Naive B cell (primary cell): ENCODE measurements at places on chromosomes 5 and 9.

GRCh38 chr5:9776525-9776924 lies 146.4 kb upstream of the TAS2R1 start:
- DNase-seq, result no peak
- H3K4me1 ChIP-seq, result no peaks in the 10 kb centered on the region
- H3K36me3 ChIP-seq, result peaks cover 5% of the 10 kb centered on the region
- no peak overlapping the region for H3K4me3 ChIP-seq
- no peaks in the 10 kb centered on the region for H3K27me3 ChIP-seq

- no peak overlapping the region for H3K4me3 ChIP-seq
- DNase-seq, result no peak
- no peak overlapping the region for H3K27ac ChIP-seq
These were observed 3.2 kb upstream of the SLIT3 start for GRCh38 chr5:169304175-169304574.

GRCh38 chr9:128094950-128095544 lies 27.0 kb downstream of the SLC25A25 start:
- peaks cover 31% of the 10 kb centered on the region for H3K4me1 ChIP-seq
- no peaks in the 10 kb centered on the region for H3K27me3 ChIP-seq
- H3K36me3 ChIP-seq, result no peaks in the 10 kb centered on the region
- H3K4me3 ChIP-seq, result no peak overlapping the region

GRCh38 chr9:85014292-85014691 lies 344.8 kb downstream of the NTRK2 start:
- DNase-seq, result no peak
- no peak overlapping the region for H3K4me3 ChIP-seq
- H3K27ac ChIP-seq, result no peak overlapping the region
- H3K36me3 ChIP-seq, result no peaks in the 10 kb centered on the region
- H3K4me1 ChIP-seq, result no peaks in the 10 kb centered on the region
- H3K27me3 ChIP-seq, result no peaks in the 10 kb centered on the region

- no peak overlapping the region for H3K27ac ChIP-seq
- H3K4me1 ChIP-seq, result peaks cover 14% of the 10 kb centered on the region
- no peak overlapping the region for H3K4me3 ChIP-seq
These were observed 191.2 kb downstream of the GNA14 start for GRCh38 chr9:77456829-77457437.

GRCh38 chr5:92332039-92332438 lies 948.9 kb upstream of the ARRDC3 start:
- no peak overlapping the region for H3K27ac ChIP-seq
- DNase-seq, result no peak

DNA sequence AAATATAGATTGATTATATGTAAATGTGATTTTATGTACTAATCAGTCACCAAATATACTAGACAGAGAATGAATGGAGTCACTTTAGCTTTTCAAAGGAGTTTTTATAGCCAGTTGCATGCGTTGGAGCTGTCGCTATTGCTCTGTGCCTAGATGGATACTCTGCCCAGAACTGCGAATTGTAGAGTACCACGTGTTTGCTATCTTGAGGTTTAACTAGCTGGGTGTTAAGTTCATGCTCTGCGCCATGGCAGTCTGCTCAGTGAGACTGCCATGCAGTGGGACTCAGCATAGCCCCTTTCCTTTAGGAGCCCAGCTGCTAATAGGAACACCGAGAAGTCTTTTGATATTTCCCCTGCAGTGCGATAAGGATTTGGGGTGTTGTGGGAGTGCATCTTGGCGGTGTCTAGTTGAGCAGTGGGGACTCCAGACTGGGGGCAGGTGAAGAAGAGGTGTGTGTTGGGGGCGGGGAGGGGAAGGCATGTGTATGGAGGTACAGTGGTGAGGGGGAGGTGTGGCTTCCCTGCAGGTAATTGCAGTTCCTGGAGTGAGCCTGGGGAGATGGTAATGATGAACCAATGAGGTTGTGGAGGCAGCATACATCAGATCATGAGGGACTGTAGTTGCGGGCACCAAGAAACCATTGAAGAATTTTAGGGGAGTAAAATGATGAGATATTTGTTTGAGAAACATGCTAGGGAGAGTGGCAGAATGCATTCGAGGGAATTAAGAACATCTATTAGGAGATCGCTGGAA lies 118.9 kb downstream of the TRIO start:
- no peak for DNase-seq
- no peaks in the 10 kb centered on the region for H3K27me3 ChIP-seq
- H3K4me3 ChIP-seq, result no peak overlapping the region
- peaks cover 69% of the 10 kb centered on the region for H3K4me1 ChIP-seq
- H3K36me3 ChIP-seq, result no peaks in the 10 kb centered on the region

- no peak overlapping the region for H3K27ac ChIP-seq
- no peaks in the 10 kb centered on the region for H3K4me1 ChIP-seq
- peaks cover 4% of the 10 kb centered on the region for H3K27me3 ChIP-seq
- no peak for DNase-seq
These were observed 28.0 kb upstream of the TXN start for GRCh38 chr9:110284211-110284844.

DNA sequence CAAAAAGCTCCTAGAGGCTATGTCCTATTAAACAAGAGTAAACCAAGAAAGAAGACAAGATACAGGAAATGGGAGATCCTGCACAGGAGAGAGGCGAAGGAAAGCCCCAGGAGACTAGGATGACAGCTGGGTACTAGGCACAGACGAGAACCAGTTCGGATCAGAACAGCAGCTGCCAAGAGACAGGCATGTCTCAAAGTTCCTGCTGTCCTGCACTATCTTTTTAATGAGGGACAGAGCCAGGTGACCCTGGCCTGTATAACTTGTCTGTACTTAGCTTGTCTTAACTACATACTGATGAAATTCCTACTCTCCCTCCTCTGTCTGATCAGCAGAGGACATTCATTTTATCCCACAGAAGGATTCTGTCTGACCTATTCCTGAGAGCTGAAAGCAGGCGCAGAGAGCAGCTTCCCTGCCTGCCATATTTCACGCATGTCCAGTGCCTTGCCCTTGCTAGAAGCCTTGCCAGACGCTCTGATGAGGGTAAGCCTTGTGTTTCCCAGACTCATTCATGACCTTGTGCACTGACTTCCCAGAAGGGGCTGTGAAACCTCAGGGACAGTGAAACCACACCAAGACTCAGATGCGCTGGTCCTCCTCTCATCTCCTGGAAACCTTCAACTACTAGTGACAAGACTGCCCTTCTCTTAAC lies 24.7 kb downstream of the TSC1 start:
- no peaks in the 10 kb centered on the region for H3K27me3 ChIP-seq
- H3K4me1 ChIP-seq, result no peaks in the 10 kb centered on the region
- DNase-seq, result no peak
- H3K36me3 ChIP-seq, result peaks cover 65% of the 10 kb centered on the region

DNA sequence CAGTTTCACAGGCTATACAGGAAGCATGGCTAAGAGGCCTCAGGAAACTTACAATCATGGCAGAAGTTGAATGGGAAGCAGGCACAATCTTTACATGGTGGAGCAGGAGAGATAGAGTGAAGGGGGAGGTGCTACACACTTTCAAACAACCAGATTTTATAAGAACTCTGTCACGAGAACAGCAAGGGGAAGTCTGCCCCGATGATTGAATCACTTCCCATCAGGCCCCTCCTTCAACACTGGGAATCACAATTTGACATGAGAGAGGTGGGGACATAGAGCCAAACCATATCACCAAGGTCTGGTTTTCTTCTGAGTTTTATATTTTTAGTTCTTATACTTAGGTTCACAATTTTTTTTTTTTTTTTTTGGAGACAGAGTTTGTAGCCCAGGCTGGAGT lies 16.1 kb downstream of the ZCCHC9 start:
- H3K4me3 ChIP-seq, result no peak overlapping the region
- H3K27me3 ChIP-seq, result no peaks in the 10 kb centered on the region
- H3K27ac ChIP-seq, result no peak overlapping the region
- no peaks in the 10 kb centered on the region for H3K4me1 ChIP-seq
- H3K36me3 ChIP-seq, result peaks cover 14% of the 10 kb centered on the region
- no peak for DNase-seq

DNA sequence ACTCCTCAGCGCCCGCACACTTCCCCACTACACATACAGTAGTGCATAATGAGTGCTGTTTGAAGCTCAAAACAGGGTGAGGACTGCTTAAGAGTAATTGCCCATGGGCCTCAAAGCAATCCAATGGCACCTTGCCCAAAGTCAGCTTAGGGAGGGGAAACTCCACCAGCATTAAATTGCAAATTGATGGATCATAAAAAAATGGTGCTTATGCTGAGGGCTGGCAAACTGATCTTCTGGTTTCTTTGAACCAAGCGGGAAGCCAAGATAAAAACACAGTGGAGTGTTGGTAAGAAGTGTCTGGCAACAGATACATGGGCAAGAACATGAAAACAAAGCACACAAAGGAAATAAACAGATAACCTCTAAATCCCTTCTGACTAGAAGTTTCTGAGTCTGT lies 28.0 kb downstream of the TLE1 start:
- no peak for DNase-seq
- H3K36me3 ChIP-seq, result peaks cover 18% of the 10 kb centered on the region
- peaks cover 70% of the 10 kb centered on the region for H3K4me1 ChIP-seq

GRCh38 chr9:123642291-123643278 lies 286.6 kb downstream of the CRB2 start:
- H3K27ac ChIP-seq, result no peak overlapping the region
- peaks cover 12% of the 10 kb centered on the region for H3K4me1 ChIP-seq
- H3K4me3 ChIP-seq, result no peak overlapping the region
- H3K27me3 ChIP-seq, result no peaks in the 10 kb centered on the region
- DNase-seq, result no peak

DNA sequence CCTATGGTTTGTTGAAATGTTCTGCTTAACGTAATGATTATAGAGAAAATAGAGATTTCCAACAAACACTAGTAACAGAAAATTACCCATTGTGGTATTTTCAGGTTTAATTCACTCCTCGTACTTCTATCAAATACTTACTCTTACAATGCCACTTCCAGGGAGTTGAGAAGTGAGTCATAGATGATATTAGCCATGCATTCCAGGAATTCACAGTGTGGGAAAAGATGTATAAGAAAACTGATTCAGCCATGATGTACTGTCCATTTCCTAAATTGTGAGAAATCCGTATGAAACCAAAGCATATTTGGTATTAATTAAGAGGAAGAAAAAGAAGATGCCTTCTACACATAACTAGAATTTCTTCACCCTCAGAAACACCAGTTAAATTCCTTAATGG lies 1854.6 kb upstream of the WWC1 start:
- no peak overlapping the region for H3K4me3 ChIP-seq
- no peaks in the 10 kb centered on the region for H3K36me3 ChIP-seq
- H3K27me3 ChIP-seq, result no peaks in the 10 kb centered on the region
- H3K27ac ChIP-seq, result no peak overlapping the region

DNA sequence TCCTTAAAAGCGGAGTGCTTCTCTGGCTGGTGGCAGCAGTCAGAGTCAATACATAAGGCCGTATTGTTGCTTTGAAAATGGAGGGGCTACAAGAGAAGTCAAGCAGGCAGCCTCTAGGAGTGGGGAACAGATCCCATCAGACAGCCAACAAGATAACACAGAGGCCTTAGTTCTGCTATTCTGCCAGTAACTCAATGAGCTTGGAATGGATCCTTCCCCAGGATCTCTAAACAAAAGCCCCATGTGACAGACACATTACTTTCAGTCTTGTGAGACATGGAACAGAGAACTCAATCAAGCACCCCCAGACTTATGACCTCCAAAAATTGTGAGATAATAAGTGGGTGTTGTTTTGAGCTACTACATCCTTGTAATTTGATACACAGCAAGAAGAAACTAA lies 158.6 kb downstream of the RFX3 start:
- no peak for DNase-seq
- H3K4me3 ChIP-seq, result no peak overlapping the region
- peaks cover 13% of the 10 kb centered on the region for H3K4me1 ChIP-seq
- H3K27me3 ChIP-seq, result no peaks in the 10 kb centered on the region

DNA sequence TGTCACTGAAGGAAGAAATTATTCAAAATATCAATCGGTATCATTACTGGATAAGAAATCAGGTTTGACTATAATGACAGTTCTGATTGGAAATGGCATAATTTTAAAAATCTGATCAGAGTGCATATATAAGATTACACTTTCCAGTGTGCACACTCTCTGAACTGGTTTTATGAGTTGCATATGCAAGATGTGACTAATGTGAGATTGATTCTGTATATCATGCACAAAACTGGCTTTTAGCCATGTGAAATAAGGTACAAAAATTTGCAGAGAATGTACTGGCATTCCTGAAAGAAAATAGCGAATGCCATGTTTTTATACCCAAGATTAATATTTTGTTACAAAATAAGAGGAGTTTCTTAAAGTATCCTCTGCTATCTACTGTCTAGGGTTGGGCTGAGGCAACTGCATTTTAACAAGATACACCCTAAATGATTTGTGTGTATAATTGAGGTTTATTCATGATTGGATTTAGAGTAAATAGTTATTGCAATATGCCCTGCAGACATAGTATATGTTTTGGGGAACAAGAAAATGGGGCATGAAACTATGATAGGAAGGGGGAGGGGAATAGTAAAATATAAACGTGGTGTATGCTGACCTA lies 70.7 kb downstream of the LNPEP start:
- H3K27ac ChIP-seq, result no peak overlapping the region
- no peak overlapping the region for H3K4me3 ChIP-seq
- DNase-seq, result no peak
- peaks cover 4% of the 10 kb centered on the region for H3K36me3 ChIP-seq

DNA sequence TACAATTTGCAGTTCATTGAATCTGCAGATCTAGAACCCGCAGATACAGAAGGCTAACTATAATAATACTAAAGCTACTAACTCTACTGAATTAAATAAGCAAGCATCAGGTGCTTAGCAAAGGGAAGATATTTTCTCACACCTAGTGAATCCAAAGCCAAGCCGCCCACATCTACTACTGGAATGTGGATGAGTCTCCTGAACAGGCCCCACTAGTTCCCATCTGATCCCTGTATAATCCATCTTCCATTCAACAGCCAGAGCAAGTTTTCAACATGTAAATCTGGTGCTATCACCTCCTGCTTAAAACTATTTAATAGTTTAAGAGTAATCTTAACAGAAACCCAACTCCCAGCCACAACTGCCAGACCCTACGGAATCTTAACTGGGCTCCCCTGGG lies 18.9 kb downstream of the ARL15 start:
- H3K4me3 ChIP-seq, result no peak overlapping the region
- H3K4me1 ChIP-seq, result peaks cover 29% of the 10 kb centered on the region
- no peak overlapping the region for H3K27ac ChIP-seq

DNA sequence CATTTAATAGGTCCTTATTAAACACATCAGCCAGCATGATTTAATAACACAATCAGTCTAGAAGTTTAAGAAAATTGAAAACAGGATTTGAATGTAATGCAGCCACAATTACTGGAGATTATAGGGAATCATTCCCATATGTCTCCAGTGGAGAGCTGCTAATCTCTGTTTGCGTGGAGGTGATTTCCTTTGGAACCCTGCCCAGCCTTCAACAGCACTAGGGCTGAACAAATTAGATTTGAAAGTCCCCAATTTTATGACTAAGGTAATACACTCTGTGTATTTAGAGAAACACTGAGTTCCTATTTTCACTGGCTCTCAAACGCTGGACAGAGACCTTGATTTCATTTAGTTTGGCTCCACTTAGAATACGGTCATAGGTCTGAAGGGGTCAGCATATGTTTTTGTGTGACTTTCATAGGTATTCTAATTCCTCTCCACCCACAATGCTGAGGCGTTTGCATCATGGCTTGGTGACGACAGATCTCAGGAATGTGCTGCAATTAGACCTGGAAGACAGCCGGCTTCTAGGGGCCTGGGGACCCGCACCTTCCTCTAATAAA lies 508.3 kb downstream of the EBF1 start:
- no peak overlapping the region for H3K4me3 ChIP-seq
- no peak overlapping the region for H3K27ac ChIP-seq
- peaks cover 21% of the 10 kb centered on the region for H3K4me1 ChIP-seq
- no peak for DNase-seq
